ENCODE measurements at places on chromosomes 13 and 19.

- DNase-seq, result no peak
Observed at GRCh38 chr19:7413629-7414028, 64.9 kb downstream of the ARHGEF18 start.

DNA sequence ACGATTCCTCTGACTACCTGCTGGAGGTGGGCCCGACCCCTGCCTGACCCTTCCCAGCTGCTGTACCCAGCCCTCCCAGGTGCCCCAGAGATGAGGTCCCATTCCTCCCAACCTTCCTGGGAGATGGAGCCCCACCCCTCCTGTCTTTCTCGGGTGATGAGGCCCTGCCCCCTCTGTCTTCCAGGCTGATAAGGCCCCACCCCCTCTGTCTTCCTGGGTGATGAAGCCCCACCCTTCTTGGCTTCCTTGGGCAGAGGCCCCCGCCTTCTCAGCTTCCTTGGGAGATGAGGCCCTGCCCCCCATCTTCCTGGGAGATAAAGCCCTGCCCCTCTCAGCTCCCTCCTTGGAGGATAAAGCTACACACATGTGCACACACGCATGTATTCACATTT, 47.9 kb downstream of the CERS4 start:
- no peak for DNase-seq

GRCh38 chr13:27263438-27263837, 7.2 kb upstream of the RASL11A start:
- no peak for DNase-seq

DNA sequence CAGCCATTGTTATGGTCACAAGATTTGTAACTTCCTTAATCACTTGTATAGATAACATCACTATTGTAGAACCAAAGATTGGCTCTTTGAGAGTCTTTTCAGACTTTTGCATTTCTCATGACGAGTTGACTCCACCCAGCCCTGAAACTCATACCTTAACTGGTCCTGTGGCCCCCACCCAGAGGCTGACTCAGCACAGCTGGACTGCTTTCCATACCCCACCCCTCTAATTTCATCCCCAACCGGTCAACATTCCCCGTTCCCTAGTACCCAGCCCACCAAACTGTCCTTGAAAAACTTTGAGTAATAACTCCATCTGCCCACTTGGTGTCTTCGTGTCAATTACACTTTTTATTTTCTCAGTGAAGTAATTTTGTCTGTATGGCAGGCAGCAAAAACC, 32.1 kb upstream of the SLITRK1 start:
- no peak for DNase-seq

GRCh38 chr13:103607995-103608394, 541.8 kb upstream of the SLC10A2 start:
- no peak for DNase-seq

- DNase-seq, result peak; percentile 21
Observed at GRCh38 chr19:29491995-29492577, 33.7 kb upstream of the VSTM2B start.

GRCh38 chr19:46435009-46435408, 6.3 kb upstream of the PNMA8C start:
- DNase-seq, result no peak

DNA sequence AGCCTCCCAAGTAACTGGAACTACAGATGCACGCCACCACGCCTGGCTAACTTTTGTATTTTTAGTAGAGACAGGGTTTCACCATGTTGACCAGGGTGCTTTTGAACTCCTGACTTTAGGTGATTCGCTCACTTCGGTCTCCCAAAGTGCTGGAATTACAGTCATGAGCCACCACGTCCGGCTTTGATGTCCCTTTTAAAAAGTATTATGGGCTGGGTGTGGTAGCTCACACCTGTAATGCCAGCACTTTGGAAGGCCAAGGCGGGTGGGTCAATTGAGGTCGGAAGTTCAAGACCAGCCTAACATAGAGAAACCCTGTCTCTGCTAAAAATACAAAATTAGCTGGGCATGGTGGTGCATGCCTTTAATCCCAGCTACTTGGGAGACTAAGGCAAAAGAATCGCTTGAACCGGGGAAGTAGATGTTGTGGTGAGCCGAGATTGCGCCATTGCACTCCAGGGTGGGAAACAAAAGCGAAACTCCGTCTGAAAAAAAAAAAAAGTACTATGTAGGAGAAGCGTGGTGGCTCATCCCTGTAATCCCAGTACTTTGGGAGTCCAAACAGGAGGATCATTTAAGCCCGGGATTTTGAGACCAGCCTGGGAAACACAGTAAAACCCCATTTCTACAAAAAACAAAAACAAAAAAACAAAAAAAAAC, 22.8 kb upstream of the ERVV-1 start:
- DNase-seq, result no peak

DNA sequence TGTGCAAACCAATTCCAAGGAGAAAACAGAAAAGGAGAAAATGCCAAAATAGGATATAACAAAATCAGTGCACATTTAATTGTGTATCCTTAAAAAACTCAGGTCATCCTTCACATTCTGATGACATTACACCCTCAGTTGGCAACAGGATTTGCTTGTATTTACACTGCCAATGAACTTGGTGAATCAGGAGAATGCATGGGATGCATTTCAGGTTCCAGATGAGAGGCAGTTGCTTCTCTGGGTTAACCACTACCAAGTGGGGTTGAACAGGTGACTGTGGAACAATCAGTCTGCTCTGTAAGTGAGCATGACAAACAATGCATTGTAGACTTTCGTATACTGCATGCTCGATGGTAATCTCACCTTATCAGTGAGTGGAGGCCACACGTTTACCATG, 79.1 kb downstream of the STARD13 start:
- no peak for DNase-seq

GRCh38 chr13:39910833-39911232, 255.4 kb downstream of the COG6 start:
- no peak for DNase-seq

GRCh38 chr13:41162151-41162550, 29.5 kb upstream of the KBTBD6 start:
- no peak for DNase-seq

GRCh38 chr13:45865414-45865813, 13.9 kb upstream of the SIAH3 start:
- no peak for DNase-seq

- DNase-seq, result no peak
Observed at GRCh38 chr19:1671716-1672037, 19.3 kb upstream of the TCF3 start.

DNA sequence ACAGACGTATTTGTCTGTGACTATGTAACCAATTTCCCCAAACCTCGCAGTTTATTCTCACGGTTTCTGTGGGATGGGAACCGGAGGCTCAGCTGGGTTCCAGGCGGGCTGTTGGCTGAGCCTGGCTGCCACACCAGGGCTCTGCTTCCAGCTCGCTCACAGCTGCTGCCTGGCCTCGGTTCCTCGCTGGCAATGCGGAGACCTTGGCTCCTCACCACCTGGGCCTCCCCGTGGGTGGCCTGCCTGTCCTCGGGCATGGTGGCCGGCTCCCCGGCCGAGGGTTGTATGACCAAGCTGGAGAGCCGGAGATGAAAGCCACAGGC, 218.9 kb upstream of the MAB21L1 start:
- peak; percentile 38 for DNase-seq

- peak; percentile 92 for DNase-seq
Observed at GRCh38 chr19:36115453-36116343, at the start of gene TBCB. Gene TBCB, plus strand, starts transcription at chr19:36115468. Its CDS starts 93 bp downstream, at chr19:36115561.

DNA sequence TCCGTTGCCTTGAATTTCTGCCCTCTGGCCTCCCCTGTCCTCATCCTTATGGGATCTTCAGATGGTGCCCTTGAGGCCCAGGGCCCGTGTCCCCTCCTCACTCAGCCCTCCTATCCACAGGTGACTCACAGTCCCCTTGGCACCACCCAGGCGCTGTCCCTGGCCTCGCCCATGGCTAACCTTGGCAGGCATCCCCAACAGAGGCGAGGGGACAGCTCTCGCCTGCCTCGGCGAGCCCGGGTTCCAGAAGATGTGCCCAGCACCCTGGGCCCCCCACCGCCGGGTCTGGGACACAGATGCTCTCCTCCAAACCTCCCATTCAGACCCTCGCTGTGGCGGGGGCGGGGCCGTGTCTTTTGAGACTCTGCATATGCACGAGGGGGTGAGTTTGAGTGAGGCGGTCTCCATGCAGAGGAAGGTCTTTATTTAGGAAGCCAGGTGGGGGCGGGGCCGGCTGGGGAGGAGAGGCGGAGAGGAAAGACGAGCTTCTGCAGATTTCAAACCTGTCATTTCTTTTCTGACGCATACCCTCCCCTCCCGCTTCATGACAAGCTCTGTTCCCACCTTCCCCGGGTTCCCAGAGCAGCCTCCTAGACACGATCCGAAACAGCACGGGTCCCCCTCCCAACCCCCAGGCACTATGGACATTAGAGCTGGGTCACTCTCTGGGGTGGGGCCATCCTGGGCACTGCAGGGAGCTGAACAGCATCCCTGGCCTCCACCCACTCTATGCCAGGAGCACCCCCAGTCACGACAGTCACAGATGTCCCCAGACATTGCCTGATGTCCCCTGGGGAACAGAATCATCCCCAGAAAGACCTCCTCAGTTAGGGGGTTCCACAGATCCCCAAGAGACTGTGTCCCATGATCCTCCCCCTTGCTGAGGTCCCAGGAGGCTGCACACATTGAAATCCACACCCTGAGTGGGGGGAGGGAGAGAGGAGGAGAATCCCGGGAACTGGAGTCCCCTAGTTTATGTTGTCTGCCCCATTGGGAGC, 48.5 kb downstream of the GNG7 start:
- DNase-seq, result no peak

- no peak for DNase-seq
Observed at GRCh38 chr13:110676595-110677587, 29.0 kb downstream of the CARS2 start.

- DNase-seq, result no peak
Observed at GRCh38 chr13:102441085-102441484, 39.2 kb upstream of the FGF14 start.

DNA sequence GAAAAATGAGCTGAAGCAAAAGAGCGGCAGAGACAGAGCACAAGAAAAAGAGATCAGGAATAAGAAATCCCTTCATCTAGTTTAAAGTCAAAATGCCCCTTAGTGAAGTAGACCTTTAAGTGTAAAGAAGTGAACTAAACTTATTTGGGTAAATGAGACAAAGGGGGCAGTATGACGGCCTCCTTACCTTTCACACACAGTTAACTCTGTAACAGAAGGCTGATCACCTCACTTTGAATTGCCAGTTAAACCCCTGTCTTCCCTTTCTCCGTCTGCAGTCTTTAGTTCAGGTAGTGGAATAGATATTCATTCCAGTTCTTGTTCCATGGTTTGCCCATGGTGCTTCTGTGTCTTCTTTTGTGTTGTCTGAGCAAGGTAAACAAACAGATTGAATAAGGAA, 1029.8 kb downstream of the DIAPH3 start:
- DNase-seq, result no peak

DNA sequence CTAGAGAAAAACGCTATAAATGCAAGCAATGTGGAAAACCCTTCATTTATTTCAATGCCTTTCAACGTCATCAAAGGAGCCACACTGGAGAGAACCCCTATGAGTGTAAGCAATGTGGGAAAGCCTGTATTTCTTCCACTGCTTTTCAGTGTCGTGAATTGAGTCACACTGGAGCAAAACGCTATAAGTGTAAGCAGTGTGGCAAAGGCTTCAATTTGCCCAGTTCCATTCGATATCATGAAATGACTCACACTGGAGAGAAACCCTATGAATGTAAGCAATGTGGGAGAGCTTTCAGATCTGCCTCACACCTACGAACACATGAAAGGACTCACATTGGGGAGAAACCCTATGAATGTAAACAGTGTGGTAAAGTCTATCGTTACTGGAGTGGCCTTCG, 27.4 kb downstream of the ZNF20 start:
- no peak for DNase-seq

GRCh38 chr13:27054760-27055159, 116.9 kb downstream of the USP12 start:
- no peak for DNase-seq

DNA sequence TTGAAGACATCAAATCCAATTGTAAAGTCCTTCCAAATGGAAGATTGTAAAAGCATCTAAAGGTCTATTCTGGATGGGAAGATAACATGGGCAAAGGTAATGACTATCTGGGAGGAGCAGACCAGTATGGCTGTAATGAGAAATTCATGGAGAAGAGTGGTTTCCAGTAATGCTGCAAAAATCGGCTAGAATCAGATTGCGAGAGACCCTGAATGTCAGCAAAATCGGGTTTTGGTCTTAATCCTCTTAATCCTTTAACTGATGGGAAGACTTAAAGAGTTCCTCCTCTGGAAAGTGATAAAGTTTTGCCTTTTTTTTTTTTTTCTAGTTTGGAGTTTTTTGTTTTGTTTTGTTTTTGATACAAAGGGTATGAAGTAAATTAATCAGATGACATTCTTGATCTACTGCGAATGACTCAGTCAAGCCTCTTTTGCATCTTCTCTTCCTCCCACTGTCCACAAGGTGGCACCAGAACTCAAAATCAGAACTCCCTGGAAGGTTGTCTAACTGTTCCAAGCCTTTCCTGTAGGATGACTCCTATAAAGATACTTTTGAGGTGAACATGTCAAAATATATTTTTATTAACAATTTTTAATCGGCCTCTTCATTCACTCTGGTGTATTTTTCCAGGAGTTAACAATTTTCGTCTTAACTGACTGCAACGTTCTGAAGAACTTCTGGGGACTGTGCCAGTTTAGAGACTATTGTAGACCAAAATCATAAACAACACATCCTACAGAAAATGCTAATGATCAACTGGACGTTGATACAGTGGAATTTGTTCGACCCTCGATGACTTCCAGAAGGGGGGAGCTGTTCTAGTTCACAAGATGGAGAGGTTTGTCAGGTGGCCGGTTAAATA, 213.3 kb upstream of the MIR17HG start:
- DNase-seq, result no peak

- DNase-seq, result peak; percentile 7
Observed at GRCh38 chr19:54081032-54081431, at the start of gene TARM1. Gene TARM1, minus strand, starts transcription at chr19:54081365. Its CDS starts 25 bp downstream, at chr19:54081340.

- DNase-seq, result no peak
Observed at GRCh38 chr13:31072041-31072440, 89.7 kb downstream of the HSPH1 start.

DNA sequence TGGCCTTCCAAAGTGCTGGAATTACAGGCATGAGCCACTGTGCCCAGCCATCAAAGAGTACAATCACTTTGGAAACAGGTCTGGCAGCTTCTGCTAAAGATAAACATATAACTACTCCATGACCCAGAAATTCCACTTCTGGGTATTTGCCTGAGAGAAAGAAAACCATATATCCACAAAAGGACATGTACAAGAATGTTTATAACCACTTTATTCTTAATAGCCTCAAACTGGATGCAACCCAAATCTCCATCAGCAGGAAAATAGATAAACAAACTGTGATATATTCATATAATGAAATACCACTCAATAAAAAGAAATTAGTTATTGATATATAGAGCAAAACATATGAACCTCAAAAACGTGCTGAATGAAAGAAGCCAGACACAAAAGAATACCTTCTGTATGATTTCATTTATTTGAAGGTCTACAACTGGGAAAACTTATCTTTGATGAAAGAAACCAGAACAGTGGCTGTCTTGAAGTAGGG, 40.5 kb downstream of the TEX26 start:
- no peak for DNase-seq

- peak; percentile 76 for DNase-seq
Observed at GRCh38 chr13:51818781-51819511, 15.0 kb upstream of the DHRS12 start.

All from sigmoid colon (tissue), 7 donors.